ENCODE measurements at places on chromosomes 2 and 18. TPM values are rescaled to one million over a fixed set of nuclear protein-coding genes. Genes with fewer than 3 reads are reported as not detected.

Gene RTP5
- total RNA-seq, result not detected

Gene DLGAP1
- not detected for total RNA-seq

Gene REG1B
- not detected for total RNA-seq

Gene SLC5A7
- 0.11 TPM for total RNA-seq

Gene SNTG2
- total RNA-seq, result 2.4 TPM

Gene AUP1
- total RNA-seq, result 53.7 TPM

Gene ATP6V1B1
- not detected for total RNA-seq

Gene SAG
- total RNA-seq, result not detected

Gene GYPC
- 121 TPM for total RNA-seq

Gene VSNL1
- total RNA-seq, result 10.4 TPM

Gene CHN1
- 11.7 TPM for total RNA-seq

Gene SERPINB11
- total RNA-seq, result not detected

Gene STARD6
- total RNA-seq, result not detected

Gene CROCC2
- not detected for total RNA-seq

Gene UGT1A4
- total RNA-seq, result not detected

Gene KIF1A
- total RNA-seq, result 1.5 TPM

Gene PLCD4
- 0.43 TPM for total RNA-seq

Gene SCG2
- not detected for total RNA-seq

GRCh38 chr2:198657512-198658121 is 800.1 kb downstream of the SATB2 start:
- DNase-seq, result no peak

DNA sequence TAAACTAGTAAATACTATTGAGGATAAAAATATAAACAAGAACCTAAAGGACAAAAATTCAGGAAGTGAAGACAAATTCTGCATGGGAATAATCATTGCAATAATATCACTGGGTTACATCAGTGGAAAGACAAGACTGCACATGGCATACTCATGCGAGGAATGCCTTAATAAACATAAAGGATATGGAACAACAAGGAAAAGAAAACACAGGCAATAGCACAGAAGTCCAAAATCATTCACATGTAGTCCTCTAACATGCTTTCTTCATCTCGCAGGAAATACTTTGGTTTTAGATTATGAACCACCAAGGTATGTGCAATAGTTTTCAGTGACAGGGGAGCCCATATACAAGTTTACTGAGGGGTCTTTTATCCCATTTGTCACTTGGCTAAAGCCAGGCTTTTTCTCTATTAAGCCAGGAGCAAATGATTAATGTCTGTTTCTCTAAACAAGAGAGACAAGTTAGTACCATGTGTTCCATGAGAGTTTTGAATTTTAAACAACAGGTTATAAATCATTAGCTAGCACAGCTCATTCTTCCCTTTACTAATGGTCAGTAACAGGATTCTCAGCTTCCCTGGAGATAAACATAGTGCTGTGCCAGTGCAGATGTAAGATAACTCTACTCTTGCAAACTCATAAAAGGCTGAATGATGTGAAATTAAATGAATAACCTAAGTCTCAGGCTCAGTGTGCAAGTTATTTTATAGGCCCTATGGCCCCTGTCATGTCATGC is 353.6 kb upstream of the FSIP2 start:
- DNase-seq, result no peak

GRCh38 chr2:28457237-28457636 is 38.6 kb upstream of the PLB1 start:
- DNase-seq, result no peak

- DNase-seq, result no peak
Measured at GRCh38 chr2:111685342-111685741, 198.7 kb downstream of the ANAPC1 start.

DNA sequence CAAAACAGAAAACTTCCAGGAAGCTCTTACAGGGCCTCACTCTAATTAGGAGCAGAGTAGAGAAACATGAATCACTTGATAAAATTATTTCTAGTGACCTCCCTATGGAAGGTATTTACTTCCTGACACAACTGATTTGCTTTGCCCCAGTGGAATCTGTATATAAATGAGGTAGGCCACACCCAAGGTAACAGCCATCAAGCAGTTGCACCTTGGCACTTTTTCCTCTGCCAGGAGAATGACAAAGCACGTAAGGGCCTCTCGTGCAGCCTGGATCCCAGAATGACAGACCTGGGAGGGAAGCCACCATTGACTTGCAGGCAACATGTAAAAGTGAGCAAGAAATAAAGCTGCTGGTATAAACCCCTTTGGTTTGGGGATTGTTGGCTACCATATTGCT is 620.0 kb upstream of the SLC39A10 start:
- no peak for DNase-seq

- DNase-seq, result no peak
Measured at GRCh38 chr2:187774551-187775071, 220.4 kb upstream of the TFPI start.

GRCh38 chr2:79830501-79830900 is 317.6 kb downstream of the CTNNA2 start:
- DNase-seq, result no peak

DNA sequence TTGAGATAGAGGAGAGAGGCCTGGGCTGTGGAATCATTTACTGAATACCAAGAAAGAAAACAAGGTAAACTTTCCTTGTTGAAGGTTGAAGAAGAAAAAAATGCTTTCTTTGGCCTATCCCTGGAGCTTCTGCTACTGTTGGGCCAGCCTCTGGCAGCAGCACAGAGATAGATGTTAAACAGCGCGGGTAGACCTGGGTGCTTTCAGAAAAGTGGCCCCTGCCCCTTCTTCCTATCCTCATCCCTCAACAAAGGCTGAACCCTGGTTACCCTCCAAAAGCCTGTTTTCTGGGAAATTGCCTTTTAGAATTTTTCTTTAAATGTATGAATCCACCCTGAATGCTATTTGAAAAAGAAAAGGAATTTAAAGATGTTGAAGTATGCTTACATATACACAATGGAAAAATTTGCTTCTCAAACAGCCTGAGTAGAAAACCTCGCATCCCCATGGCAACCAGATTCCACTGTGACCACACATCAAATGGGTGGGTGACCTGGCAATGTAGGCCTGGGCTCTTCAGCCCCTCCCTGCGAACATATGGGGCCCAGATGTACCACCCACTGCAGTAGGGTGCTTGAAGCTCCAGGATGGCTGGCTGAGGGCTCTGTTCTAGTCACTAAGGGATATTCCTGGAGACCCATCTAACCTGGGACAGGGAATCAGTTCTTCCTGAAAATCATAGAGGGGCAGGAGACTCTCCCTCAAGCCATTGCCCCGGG is 23.4 kb upstream of the CHRNA1 start:
- no peak for DNase-seq

DNA sequence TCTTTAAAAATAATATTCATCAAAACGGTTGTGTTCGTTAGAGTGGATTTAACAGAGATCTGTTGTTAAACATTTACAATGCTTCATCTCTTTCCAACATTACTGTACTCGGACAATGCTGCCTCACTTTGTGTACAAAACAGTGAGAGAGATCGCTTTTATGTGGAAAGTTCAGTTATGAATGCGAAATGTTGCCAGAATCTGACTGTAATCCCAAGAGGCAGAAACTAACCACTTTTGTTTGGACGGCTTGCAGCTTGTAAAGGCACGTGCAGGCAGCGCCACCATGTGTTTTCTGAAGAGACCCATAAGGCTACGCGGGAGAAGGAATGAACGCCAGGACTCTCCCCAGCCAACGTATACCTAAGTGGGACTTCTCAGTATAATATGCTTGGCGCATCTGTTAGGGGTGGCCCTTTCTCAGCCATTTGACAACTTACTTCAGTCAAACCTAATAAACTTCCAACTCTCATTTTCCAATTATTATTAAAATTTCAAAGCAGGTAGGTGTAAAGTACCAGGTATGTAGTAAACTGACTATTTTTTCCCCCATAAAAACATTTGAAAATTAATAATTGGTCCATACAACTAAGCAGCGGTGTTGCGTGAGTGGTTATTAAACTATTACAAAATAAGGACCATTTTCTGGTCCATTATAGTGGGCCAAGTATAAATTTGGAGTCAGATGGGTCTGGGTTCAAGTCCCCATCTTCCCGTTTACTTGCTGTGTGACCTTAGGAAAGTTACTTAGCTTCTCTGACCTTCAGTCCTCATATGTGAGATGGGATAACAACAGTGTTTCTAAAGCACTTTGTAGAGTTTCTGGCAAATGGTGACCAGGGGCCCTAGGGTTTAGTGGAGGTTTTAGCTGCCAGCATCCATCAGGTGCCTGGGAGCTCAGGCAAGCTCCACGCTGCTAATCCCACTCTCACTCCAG is 5.6 kb upstream of the NAPG start:
- peak; percentile 88 for DNase-seq

DNA sequence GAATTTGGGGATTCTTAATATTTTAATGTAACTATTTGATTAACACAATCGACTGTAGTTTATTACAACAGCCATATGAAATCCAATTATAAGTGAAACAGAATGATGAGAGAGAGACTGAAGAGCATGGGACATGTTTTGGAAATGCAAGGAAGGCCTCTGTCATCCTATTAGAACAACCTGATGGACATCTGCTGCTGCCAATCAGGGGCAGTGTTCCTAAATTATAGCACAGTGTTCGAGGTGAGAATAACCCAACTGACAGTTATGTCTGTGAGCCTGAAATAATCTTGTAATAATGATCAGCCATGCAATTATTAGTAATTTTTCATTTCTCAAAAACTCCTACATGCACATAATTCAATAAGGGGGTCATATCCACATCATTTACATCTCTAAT is 73.6 kb downstream of the CCDC141 start:
- no peak for DNase-seq

DNA sequence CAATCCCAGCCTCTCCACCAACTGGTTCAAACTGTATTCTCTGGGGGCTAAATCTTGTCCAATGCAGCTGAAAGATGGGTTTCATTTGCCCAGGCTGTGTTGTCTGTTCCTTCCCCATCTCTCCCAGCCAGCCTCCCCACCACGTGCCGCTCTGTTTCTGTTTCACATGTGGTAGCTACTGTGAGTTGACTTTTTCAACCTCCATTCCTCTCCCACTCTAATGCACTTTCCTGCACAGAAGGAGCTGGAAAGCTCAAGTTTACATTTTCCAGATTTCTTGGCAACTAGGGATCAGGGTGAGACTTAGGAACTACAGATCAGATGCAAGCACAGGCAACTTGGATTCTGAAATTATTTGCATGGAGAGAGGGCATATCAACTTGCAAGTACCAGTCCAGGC is 19.0 kb upstream of the NPAS2 start:
- no peak for DNase-seq

GRCh38 chr2:102099536-102100298 is 42.8 kb upstream of the IL1R1 start:
- DNase-seq, result no peak

- DNase-seq, result no peak
Measured at GRCh38 chr2:31240381-31241365, 6.7 kb downstream of the EHD3 start.

GRCh38 chr2:158561054-158561453 is 104.3 kb downstream of the PKP4 start:
- no peak for DNase-seq

DNA sequence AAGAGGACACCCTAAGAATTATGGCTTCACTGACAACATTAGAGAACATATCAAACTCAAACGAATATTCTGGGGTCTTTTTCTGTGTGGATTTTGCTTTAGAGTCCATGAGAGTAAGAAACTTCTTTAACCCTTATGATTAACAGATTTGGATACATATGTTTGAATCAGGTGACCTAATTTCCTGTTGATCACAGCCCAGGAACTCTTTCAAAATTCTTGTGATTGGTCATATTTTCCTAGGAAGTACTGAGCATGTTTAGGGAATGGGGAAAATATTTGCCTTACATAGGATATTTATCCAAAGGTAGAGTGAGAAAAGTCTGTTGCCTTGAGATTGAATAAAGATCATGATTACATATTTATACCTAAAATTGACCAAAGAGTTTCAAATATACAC is 160.0 kb downstream of the KCNH7 start:
- no peak for DNase-seq

DNA sequence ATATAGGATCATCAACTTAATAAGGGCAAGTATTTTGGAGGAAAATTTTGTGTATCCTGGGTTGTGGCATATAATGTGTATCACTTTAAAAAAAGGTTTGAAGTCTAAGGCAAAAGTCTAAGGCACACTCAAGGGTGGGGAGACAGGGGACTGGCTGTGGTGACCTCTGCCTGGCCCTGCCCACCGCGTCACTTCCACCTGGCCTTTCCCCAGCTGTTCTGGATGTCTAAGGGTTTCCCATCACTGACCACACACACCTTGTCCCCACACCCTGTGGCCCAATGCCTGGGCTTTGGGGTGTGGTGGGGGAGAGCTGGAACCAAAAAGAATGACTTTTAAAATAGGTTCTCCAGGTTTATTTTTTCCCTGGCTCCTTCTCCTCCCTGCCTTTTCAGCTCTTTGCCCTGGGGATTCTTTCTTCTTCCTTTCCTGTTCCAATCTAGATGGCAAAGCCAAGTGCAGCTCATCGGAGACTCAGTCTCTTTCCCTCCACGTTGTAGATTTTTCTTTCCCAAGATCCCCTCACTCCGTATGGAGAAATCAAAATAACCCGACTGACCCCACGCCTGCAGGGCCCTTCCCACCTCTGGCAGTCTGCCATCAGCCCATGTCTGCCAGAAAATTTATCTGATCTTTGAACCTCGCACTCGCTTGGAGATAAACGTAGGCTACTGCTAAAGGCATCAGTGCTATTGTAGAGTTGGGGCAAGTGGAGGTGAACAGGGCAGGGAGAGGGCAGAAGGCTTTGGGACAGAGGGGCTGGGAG is 257.2 kb downstream of the DYSF start:
- no peak for DNase-seq

DNA sequence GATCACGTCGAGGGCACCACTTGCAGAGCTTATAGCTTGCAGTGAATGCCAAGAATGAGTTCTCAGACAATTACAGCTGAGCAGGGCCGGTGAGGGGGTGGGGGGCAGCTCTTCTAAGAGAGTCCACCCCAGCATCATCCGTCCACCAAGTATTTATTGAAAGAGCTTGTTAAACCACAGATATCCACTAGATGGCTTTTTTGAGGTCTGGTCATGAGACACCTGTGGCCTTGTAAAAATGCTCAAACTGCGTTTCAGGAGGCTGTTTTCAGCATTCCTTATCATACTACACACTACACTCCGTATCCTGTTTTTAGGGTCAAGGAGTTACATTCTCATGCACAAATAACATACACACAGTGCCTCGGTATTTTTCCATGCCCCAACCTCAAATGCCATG is 51.5 kb downstream of the DNAJC10 start:
- no peak for DNase-seq

Measured in Right ventricle myocardium inferior (tissue), 1 donor.